ENCODE measurements at places on chromosomes 3 and 15.

DNA sequence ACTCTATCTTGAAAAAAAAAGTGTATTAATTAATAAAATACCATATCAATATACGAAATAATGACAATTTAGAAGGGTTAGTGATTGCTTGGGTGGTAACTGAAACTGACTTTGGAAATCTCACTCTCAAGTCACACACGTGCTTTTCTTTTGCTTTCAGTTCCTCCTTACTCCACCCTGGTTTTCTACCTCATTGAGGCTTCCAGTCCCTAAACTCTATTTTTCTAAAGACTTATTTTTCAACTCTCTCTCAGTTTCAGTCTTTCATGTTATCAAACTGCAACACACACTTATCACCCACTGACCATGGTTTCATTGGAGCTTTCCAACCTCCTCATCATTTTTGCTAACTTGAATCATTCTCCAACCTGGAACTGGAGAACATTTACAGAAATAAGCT is 23.5 kb downstream of the IL12A start:
- DNase-seq: no peak

GRCh38 chr15:40134885-40135284 is 26.0 kb upstream of the BUB1B start:
- DNase-seq: no peak

DNA sequence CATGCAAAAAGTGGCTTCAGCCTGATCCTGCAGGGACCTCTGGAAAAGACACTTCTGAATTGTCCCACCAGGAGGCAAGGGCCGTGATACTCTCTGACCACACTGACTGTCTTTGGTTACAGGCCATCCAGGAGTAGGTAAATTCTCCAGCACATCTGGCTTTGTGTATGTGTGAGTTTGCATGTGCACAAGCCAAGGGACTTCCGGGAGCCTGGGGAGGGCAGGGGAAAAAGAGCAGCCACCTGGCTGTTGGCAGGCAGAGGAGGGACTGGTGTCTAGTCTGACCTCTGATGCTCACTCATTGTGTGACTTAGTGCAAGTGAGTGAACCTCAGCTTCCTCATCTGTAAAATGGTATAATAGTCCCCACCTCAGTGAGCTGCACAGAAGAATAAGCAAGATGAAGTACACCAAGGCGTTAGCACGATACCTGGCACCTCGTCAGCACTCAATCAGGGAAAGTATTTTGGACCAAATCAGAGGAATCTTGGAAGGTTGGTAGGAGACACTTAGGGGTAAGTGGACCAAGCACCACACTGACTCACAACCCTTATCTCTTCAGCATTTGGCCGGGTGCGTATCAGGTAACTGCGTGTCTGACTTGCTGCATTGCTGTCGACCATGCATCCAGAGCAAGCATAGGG is 19.1 kb downstream of the KLHL6 start:
- no peak for DNase-seq

- no peak for DNase-seq
Observed at GRCh38 chr3:49723296-49723627, 489 bp downstream of the GMPPB start.

GRCh38 chr3:71621825-71622537 is 38.5 kb upstream of the FOXP1 start:
- no peak for DNase-seq
